ENCODE measurements at places on chromosomes 1 and 21. TPM values are rescaled to one million over a fixed set of nuclear protein-coding genes. Genes with fewer than 3 reads are reported as not detected.
A peak's percentile ranks its signal among the peaks of the same experiment; 100 is the strongest.

DNA sequence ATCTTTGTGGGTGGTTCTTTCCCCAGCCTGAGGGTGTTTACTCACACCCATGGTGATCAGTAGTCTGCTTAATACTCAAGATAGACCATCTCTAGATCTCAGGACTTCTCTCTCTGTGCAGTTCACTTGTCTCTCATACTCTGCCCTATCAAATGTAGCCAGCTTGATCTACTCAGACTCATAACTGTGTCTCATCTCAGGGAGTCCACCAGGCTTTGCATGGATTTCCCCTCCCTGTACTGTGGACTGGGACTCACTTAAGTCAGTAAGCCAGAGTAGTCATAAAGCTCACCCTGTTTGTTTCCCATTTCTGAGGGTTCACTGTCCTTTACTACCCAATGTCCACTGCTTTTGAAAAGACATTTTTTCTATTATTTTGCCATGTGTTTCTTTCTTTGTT, 41.8 kb downstream of the LYPLAL1 start:
- no peak for DNase-seq

DNA sequence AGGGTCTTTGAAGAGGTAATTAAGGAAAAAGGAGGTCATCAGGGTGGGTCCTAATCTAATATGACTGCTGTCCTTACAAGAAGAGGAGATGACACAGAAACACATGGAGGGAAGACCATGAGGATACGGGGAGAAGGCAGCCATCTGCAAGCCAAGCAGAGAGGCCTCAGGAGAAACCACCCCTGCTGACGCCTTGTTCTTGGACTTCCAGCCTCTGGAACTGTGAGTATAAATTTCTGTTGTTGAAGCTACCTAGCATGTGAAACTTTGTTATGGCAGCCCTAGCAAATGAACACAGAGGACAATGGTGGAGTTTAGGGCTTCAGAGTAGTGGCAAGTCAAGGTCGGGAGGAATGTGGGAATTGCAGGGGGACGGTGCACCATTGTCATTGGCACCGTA, 36.7 kb upstream of the FAM89A start:
- peak; percentile 8 for DNase-seq

GRCh38 chr1:119326251-119326650, 42.3 kb upstream of the HAO2 start:
- no peak for DNase-seq

- no peak for DNase-seq
Measured at GRCh38 chr1:4452701-4453100, 201.7 kb upstream of the AJAP1 start.

DNA sequence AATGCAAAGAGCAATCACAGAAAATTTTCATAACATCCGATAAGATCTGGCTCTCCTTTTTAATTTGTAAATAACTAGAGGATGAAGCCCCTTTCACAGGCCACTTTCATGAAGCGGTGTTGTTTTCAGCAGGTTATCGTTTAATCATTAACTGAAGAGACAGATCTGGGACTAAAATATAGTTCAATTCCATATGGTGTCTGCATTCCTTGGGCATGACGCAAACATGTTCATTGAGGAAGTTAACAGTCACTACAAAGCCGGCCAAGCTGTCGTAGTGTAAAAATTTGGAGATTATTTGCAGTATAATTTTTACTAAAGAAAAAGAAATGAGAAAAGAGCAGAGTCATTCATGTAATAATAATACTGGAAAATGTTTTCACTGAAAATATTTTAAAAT, 565.2 kb upstream of the ADAMTS5 start:
- no peak for DNase-seq

GRCh38 chr1:37123276-37124115, 89.2 kb upstream of the GRIK3 start:
- DNase-seq: no peak

GRCh38 chr1:206899717-206900116, 2.5 kb downstream of the IL24 start:
- DNase-seq: peak; percentile 9

DNA sequence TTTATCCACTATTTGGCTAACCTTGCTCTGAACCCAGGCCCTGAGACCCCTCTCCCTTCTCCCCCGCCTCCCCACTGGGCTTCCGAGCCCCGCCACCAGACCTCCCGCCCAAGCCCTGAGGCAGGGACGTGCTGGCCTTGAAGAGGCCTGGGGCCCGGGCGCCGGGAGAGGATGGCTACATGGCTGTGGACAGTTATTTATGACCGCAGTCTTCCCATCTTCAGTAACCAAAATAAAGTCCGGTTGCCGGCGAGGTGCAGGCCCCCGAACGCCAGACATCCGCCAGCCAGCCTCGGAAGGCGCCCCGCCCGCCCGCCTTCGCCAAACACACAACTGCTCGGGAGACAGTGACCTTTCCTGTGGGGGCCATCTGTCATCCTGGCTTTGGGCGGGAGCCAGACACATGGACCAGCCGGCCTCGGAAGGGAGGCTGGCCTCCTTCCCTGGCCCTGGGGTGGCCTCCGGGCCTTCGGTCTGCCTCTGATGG, 69.0 kb downstream of the DHRS3 start:
- peak; percentile 69 for DNase-seq

DNA sequence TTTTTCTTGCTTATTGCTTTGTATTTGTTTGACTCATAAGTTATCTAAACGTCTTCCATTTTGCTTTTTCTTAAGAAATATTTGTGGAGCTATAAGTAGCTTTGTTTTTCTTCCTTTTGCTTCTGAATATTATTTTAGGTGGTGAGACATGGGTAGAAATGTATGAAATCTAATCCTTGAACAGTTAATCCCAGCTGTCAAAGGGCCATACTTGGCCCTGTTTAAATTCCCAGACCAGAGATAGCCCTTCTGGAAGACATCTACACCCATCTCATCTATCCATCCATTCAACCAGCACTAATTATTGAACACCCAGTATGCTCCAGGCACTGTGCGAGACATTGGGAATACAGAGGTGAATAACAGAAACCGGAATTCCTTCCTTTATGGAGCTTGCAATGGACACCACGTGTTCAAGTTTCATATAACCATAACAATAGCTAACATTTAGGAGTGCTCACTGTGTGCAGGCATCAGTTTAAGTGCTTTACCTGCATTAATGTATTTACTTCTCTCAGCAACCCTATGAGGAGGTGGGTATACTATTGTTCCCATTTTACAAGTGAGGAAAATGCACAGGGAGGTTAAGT, 8.7 kb downstream of the TACSTD2 start:
- DNase-seq: no peak

- no peak for DNase-seq
Measured at GRCh38 chr1:44565259-44565750, 109.0 kb downstream of the TMEM53 start.

DNA sequence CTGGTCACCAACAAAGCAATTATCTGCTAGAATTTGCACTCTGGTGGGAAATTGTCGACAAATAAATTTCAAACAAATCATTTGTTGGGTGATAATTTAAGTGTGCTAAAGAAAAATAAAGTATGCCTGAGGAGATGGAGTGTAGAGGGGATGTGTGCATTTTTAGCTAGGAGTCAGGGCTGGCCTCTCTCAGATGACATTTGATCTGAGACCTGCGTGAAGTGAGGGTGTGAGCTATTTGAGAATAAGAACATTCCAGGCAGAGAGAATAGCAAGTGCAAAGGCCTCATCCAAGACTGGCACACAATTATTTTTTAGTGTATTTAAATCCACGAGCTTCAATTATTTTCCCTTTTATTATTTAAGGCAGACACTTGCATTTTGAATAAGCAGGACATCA, 19.7 kb upstream of the S1PR1 start:
- no peak for DNase-seq

DNA sequence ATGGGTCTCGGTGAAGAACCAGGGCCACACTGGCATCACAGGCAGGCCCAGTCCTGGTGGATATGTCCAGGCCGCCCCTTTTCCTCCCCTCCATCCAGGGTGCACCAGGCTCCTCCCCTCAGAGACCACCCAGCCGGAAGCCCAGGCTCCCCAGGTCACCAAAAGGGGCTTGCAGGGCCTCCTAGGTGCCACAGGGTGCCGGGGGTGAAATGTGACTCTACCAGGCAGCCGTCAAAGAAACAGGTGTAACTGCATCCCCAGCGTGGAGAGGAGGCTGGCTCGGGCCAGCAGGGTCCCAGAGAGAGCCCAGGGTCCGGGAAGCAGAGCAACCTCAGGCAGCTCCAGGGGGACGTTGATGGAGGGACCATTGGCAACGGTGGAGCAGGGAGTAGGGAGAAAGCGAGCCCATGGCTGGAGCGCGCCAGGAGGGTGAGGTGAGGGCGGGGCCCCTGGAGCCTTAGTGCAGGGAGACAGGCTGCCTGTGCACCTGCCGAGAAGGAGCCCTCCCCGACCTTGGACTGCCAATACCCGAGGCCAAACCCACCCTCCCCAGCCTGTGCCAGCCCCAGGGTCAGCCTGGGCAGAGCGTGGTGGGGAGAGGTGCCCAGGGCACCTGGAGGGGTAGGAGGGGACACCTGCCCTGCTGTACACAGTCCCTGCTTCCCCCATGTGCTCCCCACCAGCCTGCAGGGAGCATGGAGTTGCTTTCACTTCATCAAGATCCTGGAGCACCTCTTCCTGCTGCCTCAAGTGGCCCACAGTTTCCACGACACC, 48.3 kb upstream of the POFUT2 start:
- DNase-seq: no peak

- DNase-seq: no peak
Measured at GRCh38 chr1:2452201-2452931, 23.7 kb upstream of the PLCH2 start.

DNA sequence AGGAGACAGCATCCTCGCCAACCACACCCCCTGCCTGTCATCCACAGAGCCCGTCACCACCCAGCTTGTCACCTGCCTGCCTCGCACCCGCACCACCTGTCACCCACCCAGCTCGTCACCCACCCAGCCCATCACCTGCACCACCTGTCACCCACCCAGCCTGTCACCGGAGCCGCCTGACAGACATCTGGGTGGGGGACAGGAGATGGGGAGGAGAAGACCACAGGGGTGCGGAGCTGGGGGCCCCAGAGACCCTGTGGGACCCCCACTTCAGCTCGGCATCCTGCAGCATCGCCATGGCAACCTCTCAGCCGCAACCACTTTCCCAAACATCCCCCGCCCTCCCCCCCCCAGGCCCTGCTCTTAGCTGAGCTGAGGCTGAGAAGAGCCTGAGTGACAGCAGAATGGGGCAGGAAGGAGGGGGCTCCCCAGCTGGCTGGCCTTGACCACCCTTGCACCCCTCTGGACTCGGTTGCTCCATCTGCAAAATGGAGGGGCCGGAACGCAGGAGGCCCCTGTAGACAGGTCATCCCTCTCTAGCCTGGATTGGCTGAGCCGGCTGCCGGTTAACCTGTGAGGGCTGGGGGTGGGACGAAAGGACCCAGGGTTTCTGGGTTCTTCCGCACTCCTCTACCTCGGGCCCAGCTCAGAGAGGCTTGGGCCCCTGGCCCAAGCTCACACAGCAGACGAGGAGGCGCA, 11.6 kb downstream of the AHDC1 start:
- no peak for DNase-seq

DNA sequence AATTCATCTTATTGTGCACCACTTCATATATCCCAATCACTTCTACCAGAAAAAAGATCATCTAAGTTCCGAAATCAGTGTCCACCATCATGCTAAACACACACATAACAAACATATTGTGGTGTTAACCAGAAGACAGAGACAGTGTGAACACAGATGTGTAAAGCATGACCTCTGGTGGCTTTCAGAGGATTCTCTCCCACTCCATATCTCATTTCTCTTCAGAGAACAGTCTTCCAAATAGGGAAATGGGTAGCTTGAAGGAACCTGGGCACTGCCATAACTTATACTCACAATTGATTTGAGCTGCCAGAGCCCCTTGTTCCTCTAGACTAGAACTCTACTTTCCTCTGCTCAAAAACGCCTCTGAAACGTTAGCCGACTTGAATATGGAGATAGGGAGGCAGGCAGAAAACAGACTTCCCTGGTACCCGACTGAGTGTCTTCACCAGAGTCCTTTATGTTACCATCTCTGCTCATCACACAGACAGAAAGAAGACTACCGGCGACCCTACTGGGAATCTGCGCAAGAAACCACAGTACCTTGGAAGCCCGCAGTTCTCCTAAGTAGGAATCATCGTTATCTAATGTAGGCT, 1.8 kb upstream of the ELAPOR1 start:
- no peak for DNase-seq

GRCh38 chr1:107139833-107140702, 771 bp upstream of the NTNG1 start:
- DNase-seq: no peak

DNA sequence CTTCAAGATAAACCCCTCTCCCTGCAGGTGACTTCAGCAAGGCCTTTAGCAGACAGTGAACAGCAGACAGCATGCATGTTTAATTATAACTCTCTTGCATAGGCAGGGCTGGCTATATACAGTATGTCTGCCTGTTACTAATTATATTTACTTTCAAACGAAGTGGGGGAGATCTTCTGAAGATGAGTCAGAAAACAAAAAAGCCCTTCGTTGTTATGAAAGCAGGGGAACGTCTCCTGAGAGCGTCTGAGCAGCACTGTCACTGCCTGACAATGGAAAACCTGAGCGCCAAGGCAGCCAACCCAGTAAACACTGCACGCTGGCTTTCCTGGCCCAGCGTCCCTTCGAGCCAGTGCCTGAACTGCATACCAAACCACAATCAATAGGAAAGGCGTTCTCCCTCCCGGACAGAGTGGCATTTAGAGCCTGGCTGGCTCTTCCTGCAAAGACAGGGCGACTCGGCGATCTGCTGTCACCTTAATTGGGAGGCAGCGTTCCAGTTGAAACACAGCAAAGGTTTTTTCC, 54.1 kb downstream of the TOMM20 start:
- no peak for DNase-seq

DNA sequence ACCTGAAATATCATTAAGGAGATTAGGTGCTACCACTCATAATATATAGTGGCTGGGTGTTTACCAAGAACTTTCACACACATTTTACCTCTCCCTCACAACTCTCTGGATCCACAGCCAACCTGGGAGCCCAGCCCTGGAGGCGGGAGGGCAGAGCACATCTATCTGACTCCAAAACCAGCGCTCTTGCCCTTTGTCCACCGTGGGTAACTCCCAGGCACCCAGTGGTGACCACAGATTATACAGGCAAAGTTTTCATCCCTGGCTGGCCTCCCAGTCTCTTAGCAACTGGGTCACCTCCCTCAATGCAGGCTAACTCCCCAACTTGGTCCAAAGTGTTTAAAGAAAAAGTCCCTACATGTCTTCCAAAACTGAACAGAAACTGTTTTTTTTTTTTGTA, 2.4 kb downstream of the PAQR7 start:
- no peak for DNase-seq

- DNase-seq: no peak
Measured at GRCh38 chr1:52571783-52572182, 18.9 kb upstream of the TUT4 start.

The HOOK1 gene
- total RNA-seq: 15.9 TPM

The CXADR gene
- total RNA-seq: 80.8 TPM

The NFIA gene
- 132 TPM for total RNA-seq

The TCHH gene
- total RNA-seq: not detected

The C1orf53 gene
- total RNA-seq: 1.7 TPM

The PPFIA4 gene
- total RNA-seq: 2.4 TPM

The FMO1 gene
- 0.18 TPM for total RNA-seq

The GJA5 gene
- total RNA-seq: 5.0 TPM

The IL20 gene
- total RNA-seq: not detected
